ENCODE measurements at places on chromosomes 1 and 21.

DNA sequence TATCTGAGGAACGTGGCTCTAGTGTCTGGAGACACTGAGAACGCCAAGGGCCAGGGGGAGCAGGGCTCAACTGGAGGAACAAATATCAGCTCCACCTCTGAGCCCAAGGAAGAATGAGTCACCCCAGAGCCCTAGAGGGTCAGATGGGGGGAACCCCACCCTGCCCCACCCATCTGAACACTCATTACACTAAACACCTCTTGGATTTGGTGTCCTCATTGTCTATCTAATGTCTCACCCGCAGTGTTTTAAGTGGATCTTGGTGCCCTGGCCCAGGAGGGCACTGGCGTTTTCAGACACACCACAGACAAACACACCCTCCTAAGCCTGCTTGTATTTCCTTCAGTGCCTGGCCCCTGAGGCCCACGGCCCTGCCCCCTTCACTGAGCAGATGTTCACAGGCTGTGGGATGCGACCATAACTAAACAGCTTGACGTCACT, 2.2 kb upstream of the FALEC start:
- no peak for DNase-seq

GRCh38 chr1:165174491-165174890, 182.0 kb downstream of the LMX1A start:
- no peak for DNase-seq

GRCh38 chr1:17433261-17433660, 6.2 kb downstream of the RCC2 start:
- no peak for DNase-seq

DNA sequence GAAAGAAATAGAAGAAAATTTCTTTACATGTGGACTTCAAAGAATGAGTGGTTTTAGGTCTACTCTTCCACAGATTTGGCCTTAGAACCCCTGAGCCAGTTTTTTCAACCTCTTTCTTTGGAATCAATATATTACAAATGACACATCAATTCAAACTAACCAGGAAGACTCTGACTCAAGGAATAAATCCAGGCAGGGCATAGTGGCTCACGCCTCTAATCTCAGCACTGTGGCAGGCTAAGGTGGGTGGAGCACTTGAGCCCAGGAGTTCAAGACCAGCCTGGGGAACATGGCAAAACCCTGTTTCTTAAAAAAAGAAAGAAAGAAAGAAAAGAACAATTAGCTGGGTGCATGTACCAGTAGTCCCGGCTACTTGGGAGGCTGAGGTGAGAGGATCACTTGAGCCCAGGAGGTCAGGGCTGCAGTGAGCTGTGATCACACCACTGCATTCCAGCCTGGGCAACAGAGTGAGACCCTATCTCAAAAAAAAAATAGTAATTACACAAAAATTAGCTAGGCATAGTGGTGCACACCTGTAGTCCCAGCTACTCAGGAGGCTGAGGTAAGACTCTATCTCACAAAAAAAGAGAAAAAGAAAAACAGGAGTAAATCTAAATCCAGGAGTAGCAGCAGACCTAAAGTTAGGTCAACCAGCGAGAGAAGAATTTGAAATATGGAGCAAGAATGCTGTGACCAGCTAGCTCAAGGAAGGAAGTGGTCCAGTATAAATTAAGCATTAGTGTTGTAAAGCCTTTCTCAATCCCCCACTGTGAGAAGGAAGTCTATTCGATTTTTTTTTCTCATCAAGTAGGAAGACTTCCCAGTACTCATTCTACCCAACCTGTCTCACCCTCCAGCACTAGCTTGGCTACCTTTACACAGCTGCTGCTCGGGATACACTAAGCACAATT, 1.9 kb downstream of the SORT1 start:
- DNase-seq = no peak

DNA sequence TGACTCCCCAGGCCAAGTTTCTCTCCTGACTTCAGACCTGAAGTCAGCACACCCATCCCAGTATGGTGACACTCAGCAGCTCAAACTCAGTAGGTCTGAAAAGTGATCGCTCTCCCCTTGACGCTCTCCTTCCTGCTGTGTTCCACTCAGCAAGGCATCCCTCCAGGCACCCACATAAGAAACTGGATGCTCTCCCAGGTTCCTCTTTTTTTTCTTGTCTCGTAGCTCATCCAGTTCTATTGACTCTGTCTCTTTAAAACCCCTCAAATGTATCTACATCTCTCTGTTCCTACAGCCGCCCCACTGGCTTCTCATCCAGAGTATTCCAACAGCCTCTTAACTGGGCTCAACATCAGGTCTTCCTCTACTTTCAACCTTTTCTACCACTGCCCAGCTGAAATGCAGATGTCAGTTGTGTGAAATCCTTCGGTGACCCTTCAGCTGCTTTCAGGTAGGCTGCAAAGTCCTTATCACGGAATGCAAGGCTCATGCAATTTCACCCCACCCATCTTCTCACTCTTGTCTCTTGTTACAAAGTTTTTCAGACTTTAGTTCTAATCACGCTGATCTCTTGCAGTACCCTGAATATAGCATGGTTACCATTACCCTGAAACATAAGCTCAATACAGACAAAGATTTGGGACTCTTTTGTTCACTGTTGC, 286.2 kb upstream of the POU3F1 start:
- no peak for DNase-seq

- no peak for DNase-seq
Measured at GRCh38 chr1:25425098-25426085, 4.8 kb upstream of the RHCE start.

GRCh38 chr1:205172729-205173366, 38.7 kb downstream of the DSTYK start:
- no peak for DNase-seq

- no peak for DNase-seq
Measured at GRCh38 chr21:36486246-36486645, 6.3 kb upstream of the CLDN14 start.

- DNase-seq = no peak
Measured at GRCh38 chr1:35345439-35345981, 77.0 kb downstream of the ZMYM4 start.

DNA sequence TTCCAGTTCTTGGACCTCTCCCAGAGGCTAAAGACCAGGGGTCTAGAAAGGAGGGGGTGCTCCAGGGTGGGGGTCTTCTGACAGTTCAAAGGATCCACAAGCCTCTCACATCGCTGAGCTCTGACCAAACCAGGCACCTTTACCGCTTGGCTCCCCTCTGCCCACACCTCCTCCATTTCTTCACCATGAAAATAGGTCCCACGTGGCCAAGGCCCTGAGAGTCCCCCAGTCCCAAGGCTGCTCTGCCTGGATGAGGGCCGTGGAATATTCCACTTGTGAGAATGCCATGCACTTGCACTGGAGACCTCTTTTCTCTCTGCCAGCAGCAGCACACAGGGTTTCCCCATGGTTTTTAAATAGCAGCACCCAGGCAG, 87.4 kb downstream of the ITPKB start:
- DNase-seq = no peak

GRCh38 chr21:35204850-35205541, 155.9 kb upstream of the RUNX1 start:
- no peak for DNase-seq

DNA sequence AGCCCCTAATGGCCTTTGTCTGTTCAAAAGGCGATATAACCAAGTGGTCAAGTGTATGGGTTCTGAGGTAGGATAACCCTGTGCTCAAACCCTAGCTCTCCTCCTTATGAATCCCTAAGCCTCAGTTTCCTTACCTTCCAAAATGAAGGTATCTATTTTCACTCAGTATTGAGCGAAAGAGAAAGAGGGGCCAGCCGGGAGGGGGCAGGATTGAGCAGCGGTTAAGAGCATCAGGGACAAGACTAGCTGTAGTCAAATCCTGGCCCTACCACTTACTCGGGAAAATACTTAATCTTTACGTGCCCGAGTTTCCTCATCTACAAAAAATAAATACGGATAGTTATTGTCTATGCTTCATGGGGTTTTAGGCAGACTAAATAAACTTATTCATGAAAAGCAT, 25.7 kb downstream of the LY9 start:
- no peak for DNase-seq

- no peak for DNase-seq
Measured at GRCh38 chr1:199015799-199016198, 377.0 kb downstream of the PTPRC start.

GRCh38 chr1:50335036-50335435, 88.2 kb downstream of the DMRTA2 start:
- no peak for DNase-seq

DNA sequence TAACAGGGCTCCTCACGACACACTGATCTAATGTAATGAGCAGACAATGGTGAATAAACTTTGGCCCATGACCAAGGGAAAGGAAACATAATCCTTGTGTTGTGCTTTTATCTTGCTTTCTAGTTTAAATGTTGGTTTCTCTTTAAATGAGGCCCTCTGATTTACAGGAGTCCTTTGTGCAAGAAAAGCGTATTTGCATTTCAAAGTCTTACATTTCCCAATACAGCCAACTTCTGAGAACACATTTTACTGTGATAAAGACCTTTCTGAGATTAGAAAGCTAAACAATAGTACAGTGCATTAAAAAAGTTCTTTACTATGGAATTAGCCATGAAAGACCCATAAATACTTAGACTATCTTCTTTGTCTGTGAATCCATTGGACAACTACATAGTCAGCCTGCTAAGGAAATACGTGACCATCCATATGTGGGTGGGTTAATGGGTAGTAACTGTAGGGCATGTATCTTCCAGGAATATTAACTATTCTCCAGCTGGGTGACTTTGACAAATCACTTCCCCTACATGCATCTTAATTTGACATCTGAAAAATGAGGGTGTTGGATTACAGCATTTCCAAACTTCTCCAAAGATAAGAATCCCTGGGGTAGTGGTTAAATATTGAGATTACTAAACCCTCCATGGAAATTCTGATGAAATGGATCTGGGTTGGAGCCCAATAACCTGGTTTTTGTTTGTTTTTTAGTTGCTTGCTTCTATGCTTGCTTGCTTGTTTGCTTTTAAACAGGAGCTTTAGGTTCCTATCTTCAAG, 50.3 kb upstream of the USP1 start:
- no peak for DNase-seq

DNA sequence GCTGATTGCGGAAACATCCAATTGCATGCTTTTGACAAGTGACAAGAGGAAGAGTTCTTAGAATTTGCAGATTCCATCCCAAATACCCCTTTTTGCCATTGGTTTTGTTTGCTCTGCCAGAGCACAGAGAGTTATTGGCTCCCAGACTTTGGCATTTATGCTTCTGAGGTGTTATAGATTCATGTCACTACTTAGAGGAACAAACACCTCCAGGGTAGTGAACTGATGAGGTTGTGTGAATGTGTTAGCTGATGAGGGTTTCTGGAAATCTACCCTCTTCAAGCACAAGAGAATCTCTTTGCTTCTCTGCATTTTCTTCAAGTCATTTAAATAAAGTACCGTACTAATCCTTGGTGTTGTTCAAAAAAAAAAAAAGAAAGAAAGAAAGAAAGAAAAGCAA, 33.9 kb upstream of the BRINP3 start:
- DNase-seq = no peak

DNA sequence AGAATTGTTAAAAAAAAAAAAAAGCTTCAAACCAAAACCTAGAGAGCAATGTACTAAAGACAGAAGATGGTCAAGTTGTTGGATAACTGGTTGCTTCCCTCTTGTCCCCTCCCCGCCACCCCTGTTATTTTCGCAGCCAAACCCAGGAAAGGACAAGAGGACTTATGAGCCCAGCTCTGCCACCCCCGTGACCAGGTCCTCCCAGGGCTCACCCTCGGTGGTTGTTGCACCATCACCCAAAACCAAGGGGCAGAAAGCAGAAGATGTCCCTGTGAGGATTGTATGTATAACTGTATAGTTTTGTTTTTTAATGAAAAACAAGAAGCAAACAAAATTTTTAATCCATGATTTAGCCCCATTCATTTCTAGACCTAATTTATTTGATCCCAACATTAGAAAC, 69.4 kb downstream of the VPS26C start:
- no peak for DNase-seq

- DNase-seq = no peak
Measured at GRCh38 chr1:110293601-110294104, 45.5 kb upstream of the RBM15 start.

- no peak for DNase-seq
Measured at GRCh38 chr1:100972185-100972584, 53.4 kb downstream of the DPH5 start.

GRCh38 chr1:208557046-208557722, 313.0 kb upstream of the PLXNA2 start:
- no peak for DNase-seq

DNA sequence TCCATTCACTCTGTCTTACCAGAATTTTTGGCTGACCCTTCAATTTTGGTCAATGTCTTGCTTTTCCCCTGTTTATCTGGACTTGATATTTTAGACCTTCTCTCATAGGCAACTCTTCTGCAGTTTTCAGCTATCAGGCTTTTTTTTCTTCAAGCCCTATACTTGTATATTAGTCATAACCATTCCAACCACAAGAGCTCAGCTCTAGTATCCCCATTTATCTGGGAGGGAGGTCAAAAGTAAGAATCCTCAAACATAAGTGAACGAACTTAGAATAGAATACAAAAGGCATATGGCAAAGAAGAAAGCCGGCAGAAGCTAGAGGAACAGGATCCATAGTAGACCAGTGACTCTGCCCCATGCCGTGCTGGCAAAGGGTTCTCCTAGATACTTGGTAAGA, 45.9 kb upstream of the TNFSF4 start:
- no peak for DNase-seq

GRCh38 chr1:201192261-201192788, 1.7 kb downstream of the IGFN1 start:
- DNase-seq = no peak

GRCh38 chr21:42989816-42990650, 15.7 kb downstream of the PKNOX1 start:
- no peak for DNase-seq

GRCh38 chr1:244313346-244313745, 138.4 kb downstream of the ADSS2 start:
- no peak for DNase-seq

DNA sequence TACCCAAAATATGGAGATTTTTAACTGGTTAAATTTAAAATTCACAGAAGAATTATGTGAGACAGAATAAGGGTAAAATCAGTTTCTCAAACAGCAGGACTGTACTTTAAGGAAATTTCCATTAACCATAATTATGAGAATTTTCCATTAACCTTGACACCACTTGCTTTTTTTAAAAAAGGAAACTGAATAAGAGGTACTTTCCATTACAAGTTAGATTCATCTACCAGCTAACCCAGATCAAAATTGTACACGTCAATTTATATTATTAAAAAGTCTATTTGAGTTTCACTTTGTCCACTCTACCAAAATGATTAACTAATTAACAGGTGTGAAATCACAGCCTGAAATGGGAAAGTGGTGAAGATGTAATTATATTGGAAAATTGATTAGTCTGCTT, 414.5 kb downstream of the DPYD start:
- no peak for DNase-seq

DNA sequence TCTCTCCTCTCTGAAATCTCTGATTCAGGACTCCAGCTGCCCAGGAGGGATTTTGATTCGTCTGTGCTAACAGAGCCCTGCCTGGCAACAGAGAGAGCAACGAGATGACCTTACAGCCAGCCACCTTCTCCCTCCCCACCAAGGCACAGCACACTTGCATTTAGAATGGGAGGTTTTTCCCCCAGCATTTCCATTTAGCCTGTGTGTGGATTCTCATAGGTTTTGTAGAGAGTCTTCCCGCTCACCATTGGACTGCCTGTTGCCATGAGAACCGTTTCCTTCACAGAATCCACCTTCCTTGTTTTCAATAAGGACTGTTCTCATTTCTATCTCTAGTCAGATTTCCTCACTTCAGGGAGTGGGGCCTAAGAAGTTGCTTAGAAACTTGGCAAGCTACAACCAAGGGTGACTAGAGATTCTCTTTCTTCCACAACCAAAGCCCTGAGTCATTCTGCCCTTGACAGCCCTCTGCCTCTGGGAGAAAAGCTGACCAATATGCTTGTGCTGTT, 5.8 kb upstream of the IKBKE start:
- no peak for DNase-seq

GRCh38 chr1:201119206-201120197, 7.3 kb upstream of the CACNA1S start:
- DNase-seq = no peak

All from GM12864 (cell line).